ENCODE measurements at places on chromosomes 1 and 21.

DNA sequence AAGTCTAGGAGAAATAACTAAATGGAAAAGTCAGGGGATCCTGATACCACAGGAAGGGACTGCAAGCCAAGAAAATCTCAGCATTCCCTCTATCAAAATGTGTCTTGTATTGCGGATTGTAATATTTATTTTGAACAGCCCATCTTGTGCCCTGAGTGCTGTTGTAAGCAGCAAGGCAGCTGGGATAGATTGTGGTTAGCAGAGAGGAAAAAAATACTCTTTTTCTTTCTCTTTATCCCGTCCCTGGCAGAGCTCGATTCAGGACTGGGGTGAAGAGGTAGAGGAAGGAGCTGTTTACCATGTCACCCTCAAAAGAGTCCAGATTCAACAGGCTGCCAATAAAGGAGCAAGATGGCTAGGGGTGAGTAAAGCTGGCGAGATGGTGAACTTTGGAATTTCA lies 1.2 kb downstream of the RGL1 start:
- DNase-seq, result no peak

- no peak for DNase-seq
Measured at GRCh38 chr1:82161700-82162141, 361.0 kb downstream of the ADGRL2 start.

- DNase-seq, result no peak
Measured at GRCh38 chr1:168665975-168666374, 63.0 kb downstream of the DPT start.

DNA sequence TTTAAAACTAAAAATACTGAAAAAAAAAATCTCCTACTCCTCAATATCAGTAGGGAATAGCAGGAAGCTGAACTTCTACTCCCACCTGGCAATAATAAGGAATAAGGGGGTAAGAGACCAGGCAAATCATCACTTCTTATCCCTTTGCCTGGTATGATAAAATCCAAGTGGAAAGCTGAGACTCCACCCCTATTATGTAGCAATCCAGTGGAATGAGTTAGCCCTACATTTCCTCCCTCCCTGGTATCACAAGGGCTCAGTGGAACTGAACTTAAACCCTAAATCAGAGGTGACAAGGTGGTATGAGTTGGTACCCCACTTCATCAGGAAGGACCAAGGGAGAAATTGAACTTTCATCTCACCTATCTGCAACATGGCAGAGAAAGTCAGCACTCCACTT lies 25.7 kb downstream of the TRIM33 start:
- no peak for DNase-seq

DNA sequence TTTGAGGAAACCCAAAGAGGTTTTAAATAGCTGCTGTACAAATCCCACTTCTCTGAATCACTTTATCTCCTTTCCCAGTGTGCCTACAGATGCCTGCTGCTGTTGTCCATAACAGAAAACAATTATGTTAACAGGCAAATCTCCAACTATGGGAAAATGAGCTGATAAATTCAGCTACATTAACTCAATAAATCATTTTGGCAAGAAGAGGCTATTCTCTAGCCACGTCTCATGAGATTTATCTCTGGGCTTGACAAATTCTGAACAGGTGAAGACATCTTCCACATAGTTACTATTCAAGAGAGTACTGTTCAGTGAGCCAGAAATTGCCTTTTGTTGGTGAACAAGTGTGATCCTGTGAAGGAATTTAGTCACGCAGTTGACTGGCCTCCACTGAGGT lies 327.1 kb upstream of the FMN2 start:
- no peak for DNase-seq

DNA sequence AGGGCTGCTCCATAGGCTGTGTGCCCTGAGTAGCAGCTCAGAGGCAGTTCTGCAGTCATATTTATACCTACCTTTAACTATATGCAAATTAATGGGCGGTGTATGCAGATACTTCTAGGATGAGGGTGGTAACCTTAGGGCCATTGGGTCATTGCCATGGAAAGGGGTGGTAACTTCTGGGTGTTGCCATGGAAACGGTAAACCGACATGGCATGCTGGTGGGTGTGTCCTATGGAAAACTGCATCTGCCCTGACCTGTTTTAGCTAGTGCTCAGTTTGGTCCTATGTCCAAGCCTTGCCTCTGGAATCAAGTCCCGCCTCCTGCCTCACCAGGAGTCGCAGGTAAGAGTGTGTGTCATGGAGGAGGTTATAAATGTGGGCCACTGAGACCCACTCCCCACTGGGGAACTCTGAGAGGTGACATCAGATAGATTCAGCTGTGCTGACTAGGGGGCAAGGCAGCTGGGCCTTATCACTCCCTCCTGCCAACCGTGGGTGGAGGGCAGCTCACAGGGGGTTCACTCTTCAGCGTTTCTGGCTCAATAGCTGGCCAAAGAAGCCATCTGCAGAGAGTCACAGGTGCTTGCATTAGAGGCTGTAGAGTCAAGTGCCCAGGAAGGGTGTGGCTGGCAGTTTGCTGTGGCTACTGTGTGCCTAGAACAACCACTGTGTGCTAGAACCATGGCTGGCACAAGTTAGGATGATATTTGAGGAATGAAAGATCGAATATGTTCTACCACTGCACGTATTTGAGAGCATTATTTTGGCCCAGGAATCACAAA lies 19.0 kb downstream of the BACE2 start:
- DNase-seq, result peak; percentile 41

DNA sequence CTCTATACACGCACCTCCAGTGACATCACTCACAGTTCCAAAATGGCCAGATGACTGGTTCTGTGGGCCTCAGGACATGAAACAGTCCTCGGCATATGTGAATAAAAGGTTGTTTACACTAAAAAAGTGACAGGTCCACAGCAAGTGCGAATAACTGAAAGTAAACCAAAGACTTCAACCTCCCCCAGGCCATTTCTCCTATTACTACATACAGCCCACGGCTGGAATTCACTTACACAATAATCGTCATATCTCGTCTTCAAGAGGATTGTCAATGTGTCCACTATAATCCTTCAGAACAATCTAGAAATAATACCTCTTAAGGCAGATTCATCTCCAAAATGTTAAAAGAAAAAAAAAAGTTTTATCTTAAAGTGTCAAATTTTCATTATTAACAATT lies 1.9 kb upstream of the PRDM15 start:
- no peak for DNase-seq

DNA sequence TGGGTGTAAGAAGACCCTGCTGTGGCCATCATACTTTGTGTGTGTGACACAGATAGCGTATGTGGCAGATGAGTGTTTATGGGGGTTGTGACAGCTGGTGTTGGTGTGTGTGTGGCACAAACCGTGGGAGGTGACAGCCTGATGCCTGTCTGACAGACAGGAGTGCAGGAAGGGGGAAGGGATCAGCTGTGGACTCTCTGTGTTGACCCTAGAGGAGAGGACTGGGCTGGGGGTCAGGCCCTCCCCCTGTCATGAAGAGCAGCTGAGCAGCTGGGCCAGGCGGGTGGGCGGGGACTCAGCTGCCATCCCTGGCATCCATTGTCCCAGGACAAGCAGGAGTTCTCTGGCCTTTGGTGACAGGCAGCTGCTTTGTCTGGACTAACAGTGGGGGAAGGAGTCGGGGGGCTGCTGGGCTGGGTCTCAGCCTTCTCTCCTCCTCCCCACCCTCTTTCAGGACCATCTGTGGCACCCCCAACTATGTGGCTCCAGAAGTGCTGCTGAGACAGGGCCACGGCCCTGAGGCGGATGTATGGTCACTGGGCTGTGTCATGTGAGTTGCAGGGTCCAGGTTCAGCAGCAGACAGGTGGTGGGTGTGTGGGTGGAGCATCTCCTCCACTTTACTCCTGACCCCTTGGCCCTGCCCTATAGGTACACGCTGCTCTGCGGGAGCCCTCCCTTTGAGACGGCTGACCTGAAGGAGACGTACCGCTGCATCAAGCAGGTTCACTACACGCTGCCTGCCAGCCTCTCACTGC lies 2.3 kb downstream of the PLK3 start:
- no peak for DNase-seq

DNA sequence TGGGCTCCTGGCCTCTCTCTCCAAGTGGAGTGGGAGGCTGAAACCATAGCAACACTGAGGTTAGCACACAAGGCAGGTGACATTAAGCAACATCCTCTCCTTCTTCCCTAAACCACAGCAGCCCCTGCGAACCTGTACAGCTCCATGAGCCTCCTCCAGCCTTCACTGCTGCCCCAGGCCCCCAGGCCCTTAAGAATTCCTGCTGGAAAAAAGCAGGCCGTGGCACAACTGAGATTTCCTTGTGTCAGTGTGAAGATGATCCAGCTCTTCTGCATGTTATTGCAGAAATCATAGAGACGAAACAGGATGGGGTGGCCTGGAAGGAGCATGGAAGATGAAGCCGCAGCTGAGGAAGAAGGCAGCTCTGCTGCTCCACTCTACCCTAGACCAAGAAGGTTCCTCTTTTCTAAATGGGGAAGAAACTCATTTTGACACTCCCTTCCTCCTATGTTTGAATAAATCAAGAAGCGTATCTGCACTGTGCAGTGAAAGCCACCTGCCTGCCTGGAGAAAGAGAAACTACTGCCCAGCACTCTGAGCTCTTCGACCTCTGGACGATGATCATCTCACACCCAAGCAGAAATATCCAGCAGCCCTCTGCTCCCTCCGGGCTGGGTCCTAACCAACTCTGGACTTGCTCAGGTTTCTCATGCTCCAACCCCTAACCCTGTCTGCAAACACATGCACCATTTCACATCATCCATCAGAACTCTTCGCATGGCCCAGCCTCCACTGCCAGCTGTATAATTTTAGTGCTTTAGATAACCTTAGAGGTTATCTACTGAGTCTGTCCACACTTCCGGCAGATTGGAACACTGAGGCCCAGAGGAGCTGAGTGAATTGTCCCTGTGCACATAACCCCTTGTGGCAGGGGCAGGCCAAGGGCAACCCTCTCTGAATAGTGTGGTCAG lies 20.7 kb downstream of the SH3BP5L start:
- DNase-seq, result peak; percentile 79

- DNase-seq, result no peak
Measured at GRCh38 chr1:154777781-154778180, 92.3 kb downstream of the KCNN3 start.

DNA sequence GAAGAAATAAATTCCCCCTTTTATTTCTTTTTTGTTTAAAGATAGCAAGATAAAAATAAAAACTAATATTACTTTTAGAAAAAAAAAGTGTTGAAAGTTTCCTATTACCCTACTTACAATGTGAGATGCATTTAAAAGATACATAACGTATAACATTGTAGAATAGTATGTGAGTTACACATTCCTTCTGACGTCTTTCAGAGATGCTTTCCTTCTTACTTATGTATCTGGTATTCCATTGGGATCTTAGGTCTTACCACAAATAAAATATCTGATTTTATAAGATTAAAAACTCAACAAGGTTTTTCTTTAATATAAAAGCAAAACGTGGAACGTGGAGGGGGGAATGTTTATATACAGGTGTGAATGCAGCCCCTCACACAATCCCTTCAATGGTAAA lies 147.2 kb upstream of the ETS2 start:
- DNase-seq, result no peak

DNA sequence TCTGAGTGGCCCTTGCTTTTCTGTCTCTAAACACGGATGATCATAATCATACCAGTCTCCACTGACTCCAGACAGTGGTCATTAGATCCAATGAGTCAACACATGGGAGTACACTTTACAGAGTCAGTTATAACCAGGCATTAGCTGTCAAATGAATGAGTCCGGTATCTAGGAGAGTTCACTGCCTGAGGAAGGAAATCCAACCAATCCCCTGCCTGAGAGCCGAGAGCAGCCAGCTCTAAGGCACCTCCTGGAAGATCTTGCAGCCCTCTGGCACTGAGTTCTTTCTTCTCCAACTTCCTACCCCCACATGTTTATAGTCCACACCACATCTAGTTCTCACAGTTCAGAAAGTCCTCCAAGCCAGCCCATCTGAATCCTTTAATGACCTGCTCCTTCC lies 29.4 kb upstream of the RBM15 start:
- DNase-seq, result no peak

- peak; percentile 81 for DNase-seq
Measured at GRCh38 chr1:227728059-227728891, 6.8 kb downstream of the JMJD4 start.

GRCh38 chr1:45206808-45207623 lies 611 bp upstream of the ZSWIM5 start:
- DNase-seq, result no peak

GRCh38 chr21:45855248-45855811 lies 126.2 kb upstream of the COL6A1 start:
- DNase-seq, result no peak

Data from hematopoietic multipotent progenitor cell treated with erythropoietin and hydrocortisone succinate and interleukin-3 and kit ligand, for 6 days (in vitro differentiated cells).